Esophagus squamous epithelium (tissue), 5 donors: ENCODE measurements at places on chromosomes 13 and 19. TPM values are rescaled to one million over a fixed set of nuclear protein-coding genes. Genes with fewer than 3 reads are reported as not detected.

The OVOL3 gene
- not detected for total RNA-seq

The RGCC gene
- 39.7 TPM for total RNA-seq

The PLIN4 gene
- 1.4 TPM for total RNA-seq

The KIR3DL1 gene
- total RNA-seq, result not detected

The TMEM272 gene
- total RNA-seq, result not detected

GRCh38 chr13:44576351-44577235 lies 463 bp upstream of the TSC22D1 start:
- peaks cover 27% of the 10 kb centered on the region for H3K4me1 ChIP-seq
- H3K36me3 ChIP-seq, result no peaks in the 10 kb centered on the region
- DNase-seq, result no peak
- H3K27ac ChIP-seq, result peak overlapping the region; percentile 99
- no peaks in the 10 kb centered on the region for H3K27me3 ChIP-seq

- no peaks in the 10 kb centered on the region for H3K4me1 ChIP-seq
- H3K27ac ChIP-seq, result no peak overlapping the region
- H3K27me3 ChIP-seq, result no peaks in the 10 kb centered on the region
- H3K4me3 ChIP-seq, result no peak overlapping the region
Measured at GRCh38 chr19:31995546-31995945, 349.9 kb upstream of the ZNF507 start.

GRCh38 chr13:45048890-45049407 lies 59.6 kb downstream of the GPALPP1 start:
- DNase-seq, result no peak
- H3K27me3 ChIP-seq, result no peaks in the 10 kb centered on the region
- no peaks in the 10 kb centered on the region for H3K36me3 ChIP-seq
- no peak overlapping the region for H3K4me3 ChIP-seq
- H3K4me1 ChIP-seq, result peaks cover 20% of the 10 kb centered on the region

GRCh38 chr13:44415815-44416214 lies 42.2 kb downstream of the SERP2 start:
- no peaks in the 10 kb centered on the region for H3K27me3 ChIP-seq
- no peaks in the 10 kb centered on the region for H3K36me3 ChIP-seq
- H3K4me1 ChIP-seq, result no peaks in the 10 kb centered on the region

GRCh38 chr19:51194527-51195315 lies 30.2 kb upstream of the CD33 start:
- no peak for DNase-seq
- H3K36me3 ChIP-seq, result no peaks in the 10 kb centered on the region
- H3K4me1 ChIP-seq, result no peaks in the 10 kb centered on the region
- H3K27me3 ChIP-seq, result no peaks in the 10 kb centered on the region
- H3K4me3 ChIP-seq, result no peak overlapping the region
- H3K27ac ChIP-seq, result no peak overlapping the region

- H3K27ac ChIP-seq, result no peak overlapping the region
- DNase-seq, result no peak
- no peak overlapping the region for H3K4me3 ChIP-seq
- no peaks in the 10 kb centered on the region for H3K27me3 ChIP-seq
- no peaks in the 10 kb centered on the region for H3K36me3 ChIP-seq
- H3K4me1 ChIP-seq, result no peaks in the 10 kb centered on the region
Measured at GRCh38 chr13:97600458-97601075, 166.6 kb downstream of the RAP2A start.

DNA sequence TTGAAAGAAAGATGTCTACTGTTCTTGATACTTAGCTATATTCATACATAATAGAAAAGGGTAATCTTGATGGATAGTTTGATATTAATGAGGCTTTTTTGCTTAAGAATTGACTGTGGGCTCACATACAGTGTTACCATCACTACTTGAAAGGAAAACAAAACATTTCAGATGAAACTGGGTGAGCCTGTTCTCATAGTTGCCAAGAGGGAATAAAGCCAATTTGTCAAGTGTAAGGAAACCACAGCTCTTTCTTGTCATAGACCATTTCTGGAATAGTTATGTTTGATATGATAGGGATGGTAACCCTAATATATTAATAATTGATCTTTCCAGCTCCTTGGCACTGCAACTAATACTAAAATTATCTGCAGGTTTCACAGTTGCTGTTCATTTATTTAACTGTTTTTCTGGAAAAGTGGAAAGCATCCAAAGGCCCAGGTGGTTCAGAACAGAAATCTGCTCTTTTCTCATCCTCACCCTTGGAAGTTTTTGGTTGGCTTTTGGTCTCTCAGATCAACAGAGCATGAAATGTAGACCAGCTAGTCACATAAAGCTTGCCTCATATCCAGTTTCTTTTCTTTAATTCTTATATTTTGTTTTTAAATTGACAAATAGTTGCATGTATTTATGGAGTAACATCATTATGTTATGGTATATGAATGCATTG lies 43.2 kb downstream of the ARHGEF7 start:
- peaks cover 6% of the 10 kb centered on the region for H3K4me1 ChIP-seq
- no peak for DNase-seq
- H3K4me3 ChIP-seq, result no peak overlapping the region
- no peak overlapping the region for H3K27ac ChIP-seq
- peaks cover 31% of the 10 kb centered on the region for H3K36me3 ChIP-seq
- no peaks in the 10 kb centered on the region for H3K27me3 ChIP-seq

- no peaks in the 10 kb centered on the region for H3K27me3 ChIP-seq
- no peak overlapping the region for H3K4me3 ChIP-seq
- no peak for DNase-seq
- no peak overlapping the region for H3K27ac ChIP-seq
- H3K36me3 ChIP-seq, result no peaks in the 10 kb centered on the region
Measured at GRCh38 chr19:43316591-43317319, 36.7 kb upstream of the CD177 start.

DNA sequence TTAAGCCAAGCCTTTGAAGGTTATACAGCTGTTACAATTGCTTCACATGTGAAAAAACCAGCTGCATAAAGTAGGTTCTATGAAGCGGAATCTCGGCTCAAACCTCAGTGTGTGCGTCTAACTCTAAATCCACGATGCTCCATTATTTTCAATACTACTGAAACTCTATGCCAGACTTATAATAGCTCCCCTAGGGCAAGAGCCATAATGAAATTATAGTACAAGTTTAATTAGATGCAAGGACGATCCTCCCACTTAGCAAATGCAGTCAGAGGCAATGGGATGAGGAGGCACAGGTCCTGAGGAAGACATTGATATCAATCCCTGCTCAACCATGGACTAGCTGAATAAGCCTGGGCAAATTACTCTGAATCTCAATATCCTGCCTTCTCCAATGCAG lies 31.1 kb downstream of the SLC7A1 start:
- H3K4me3 ChIP-seq, result no peak overlapping the region
- peaks cover 96% of the 10 kb centered on the region for H3K4me1 ChIP-seq
- H3K36me3 ChIP-seq, result no peaks in the 10 kb centered on the region
- peak overlapping the region; percentile 73 for H3K27ac ChIP-seq
- DNase-seq, result no peak
- H3K27me3 ChIP-seq, result no peaks in the 10 kb centered on the region

DNA sequence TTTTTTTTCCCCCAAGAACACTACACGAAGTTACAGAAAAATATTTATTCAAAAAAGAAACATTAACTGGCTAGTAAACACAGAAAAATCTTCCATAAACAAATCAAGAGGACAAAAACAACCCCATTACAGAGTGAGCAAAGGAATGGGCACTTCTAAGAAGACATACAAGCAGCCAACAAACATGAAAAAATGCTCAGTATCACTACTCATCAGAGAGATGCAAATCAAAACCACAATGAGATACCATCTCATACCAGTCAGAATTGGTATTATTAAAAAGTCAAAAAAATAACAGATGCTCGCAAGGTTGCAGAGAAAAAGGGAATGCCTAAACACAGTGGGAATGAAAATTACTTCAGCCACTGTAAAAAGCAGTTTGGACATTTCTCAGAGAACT lies 131.7 kb downstream of the UGGT2 start:
- DNase-seq, result no peak
- H3K27me3 ChIP-seq, result no peaks in the 10 kb centered on the region
- no peak overlapping the region for H3K4me3 ChIP-seq
- H3K4me1 ChIP-seq, result no peaks in the 10 kb centered on the region
- H3K27ac ChIP-seq, result no peak overlapping the region

- no peaks in the 10 kb centered on the region for H3K27me3 ChIP-seq
- H3K4me1 ChIP-seq, result no peaks in the 10 kb centered on the region
- no peaks in the 10 kb centered on the region for H3K36me3 ChIP-seq
Measured at GRCh38 chr13:21328201-21328600, 130.9 kb downstream of the ZDHHC20 start.

DNA sequence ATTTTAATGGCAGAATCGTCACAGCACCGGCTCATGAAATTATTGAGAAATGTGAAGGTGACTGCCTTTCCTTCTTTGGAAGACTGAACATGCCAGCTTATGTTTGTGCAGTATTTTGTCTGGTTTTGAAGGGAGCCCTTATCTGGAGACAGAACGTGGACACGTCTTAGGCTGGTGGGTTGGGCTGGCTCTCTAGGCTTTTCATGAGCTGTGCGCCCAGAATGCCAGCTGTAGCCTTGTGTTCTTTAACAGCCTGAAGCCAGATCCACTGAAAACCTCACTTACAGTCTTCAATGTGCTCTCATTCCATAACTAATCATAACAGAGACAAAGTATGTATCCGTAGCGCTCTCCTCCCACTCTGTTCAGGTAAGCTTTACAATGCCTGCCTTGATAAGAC lies 184.4 kb upstream of the HTR2A start:
- no peak overlapping the region for H3K27ac ChIP-seq
- no peaks in the 10 kb centered on the region for H3K4me1 ChIP-seq
- no peaks in the 10 kb centered on the region for H3K27me3 ChIP-seq

DNA sequence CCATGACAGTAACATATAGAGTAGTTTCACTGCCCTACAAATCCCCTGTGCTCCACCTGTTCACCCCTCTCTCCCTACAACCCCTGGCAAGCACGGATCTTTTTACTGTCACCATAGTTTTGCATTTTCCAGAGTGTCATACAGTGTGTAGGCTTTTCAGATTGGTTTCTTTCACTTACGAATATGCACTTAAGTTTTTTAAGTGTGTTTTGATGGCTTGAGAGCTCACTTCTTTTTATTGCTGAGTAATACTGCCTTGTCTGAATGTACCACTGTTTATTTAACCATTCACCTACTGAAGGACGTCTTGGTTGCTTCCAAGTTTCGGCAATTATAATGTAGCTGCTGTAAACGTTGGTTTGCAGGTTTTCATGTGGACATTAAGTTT lies 175.1 kb downstream of the ITGBL1 start:
- H3K4me1 ChIP-seq, result peaks cover 3% of the 10 kb centered on the region
- no peak for DNase-seq
- H3K27me3 ChIP-seq, result no peaks in the 10 kb centered on the region
- no peak overlapping the region for H3K27ac ChIP-seq
- no peaks in the 10 kb centered on the region for H3K36me3 ChIP-seq
- H3K4me3 ChIP-seq, result peak overlapping the region; percentile 13

GRCh38 chr13:43787518-43787891 lies 733 bp upstream of the ENOX1 start:
- H3K36me3 ChIP-seq, result no peaks in the 10 kb centered on the region
- peak overlapping the region; percentile 57 for H3K4me3 ChIP-seq
- no peaks in the 10 kb centered on the region for H3K27me3 ChIP-seq
- no peak overlapping the region for H3K27ac ChIP-seq
- DNase-seq, result no peak

- H3K36me3 ChIP-seq, result peaks cover 73% of the 10 kb centered on the region
- DNase-seq, result no peak
- peaks cover 30% of the 10 kb centered on the region for H3K4me1 ChIP-seq
- no peak overlapping the region for H3K4me3 ChIP-seq
Measured at GRCh38 chr19:6417713-6418561, 6.7 kb downstream of the KHSRP start.
